ENCODE measurements at places on chromosomes 6 and 20.

GRCh38 chr20:4769328-4769727 lies 47.6 kb downstream of the PRND start:
- DNase-seq: no peak

DNA sequence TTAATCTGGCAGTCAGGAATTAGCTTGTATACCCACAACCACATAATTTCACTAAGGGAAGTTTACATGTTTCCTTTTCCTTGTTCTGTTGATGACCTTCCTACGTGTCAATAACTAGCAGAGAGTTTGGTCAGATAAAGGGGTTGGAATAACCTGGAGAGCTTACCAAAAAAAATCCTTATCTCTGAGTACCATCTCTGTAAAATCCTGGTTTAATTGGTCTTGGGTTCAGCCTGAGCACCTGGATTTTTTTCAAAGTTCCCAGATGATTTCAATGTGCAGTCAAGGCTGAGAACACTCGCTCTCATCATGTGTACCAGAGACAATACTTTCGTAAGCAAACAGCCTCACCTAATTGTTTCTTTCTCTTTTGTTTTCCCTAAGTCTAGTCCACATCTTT lies 483.8 kb upstream of the FLRT3 start:
- no peak for DNase-seq

- DNase-seq: no peak
Observed at GRCh38 chr6:163530406-163530805, 115.9 kb downstream of the QKI start.

DNA sequence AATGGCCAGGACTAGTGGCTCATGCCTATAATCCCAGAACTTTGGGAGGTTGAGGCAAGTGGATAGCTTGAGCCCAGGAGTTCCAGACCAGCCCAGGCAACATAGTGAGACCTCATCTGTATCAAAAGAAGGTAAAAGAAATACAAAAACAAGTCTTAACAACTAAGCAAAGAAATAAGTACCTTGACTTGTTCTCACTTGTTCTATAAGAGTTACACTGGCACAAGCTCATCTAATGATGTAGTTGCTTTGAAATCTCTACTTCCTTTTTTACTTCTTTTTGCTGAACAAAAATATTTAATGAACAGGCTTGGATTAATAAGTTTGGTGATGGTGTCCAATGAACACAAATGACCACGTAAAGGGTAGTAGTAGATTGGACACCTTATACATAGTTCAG lies 72.2 kb downstream of the SGK1 start:
- no peak for DNase-seq

- no peak for DNase-seq
Observed at GRCh38 chr6:4908062-4908461, 95.8 kb downstream of the RPP40 start.

GRCh38 chr6:54856129-54856528 lies 9.6 kb downstream of the FAM83B start:
- DNase-seq: no peak

DNA sequence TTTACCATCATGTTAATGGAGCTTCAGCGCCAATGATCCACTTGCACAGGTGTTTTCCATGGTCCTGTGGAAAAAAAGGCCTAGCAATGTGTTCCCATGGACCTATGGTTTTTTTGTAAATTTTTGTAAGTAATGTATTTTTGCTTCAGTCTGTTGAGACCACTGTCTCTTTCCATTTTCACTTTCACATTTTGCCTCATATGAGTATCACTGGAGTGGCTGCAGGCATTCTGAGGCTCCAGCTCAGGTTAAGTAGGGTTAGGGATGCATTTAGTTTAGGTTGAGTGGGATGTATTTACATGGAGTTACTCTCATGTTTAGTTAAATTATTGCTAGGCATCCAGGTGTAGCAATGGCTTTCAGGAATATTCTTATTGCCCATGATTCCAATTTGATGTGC lies 19.2 kb upstream of the LMBRD1 start:
- no peak for DNase-seq

GRCh38 chr6:75499640-75500039 lies 6.0 kb upstream of the FILIP1 start:
- DNase-seq: no peak

GRCh38 chr20:39767352-39767751 lies 805.2 kb downstream of the DHX35 start:
- DNase-seq: no peak

DNA sequence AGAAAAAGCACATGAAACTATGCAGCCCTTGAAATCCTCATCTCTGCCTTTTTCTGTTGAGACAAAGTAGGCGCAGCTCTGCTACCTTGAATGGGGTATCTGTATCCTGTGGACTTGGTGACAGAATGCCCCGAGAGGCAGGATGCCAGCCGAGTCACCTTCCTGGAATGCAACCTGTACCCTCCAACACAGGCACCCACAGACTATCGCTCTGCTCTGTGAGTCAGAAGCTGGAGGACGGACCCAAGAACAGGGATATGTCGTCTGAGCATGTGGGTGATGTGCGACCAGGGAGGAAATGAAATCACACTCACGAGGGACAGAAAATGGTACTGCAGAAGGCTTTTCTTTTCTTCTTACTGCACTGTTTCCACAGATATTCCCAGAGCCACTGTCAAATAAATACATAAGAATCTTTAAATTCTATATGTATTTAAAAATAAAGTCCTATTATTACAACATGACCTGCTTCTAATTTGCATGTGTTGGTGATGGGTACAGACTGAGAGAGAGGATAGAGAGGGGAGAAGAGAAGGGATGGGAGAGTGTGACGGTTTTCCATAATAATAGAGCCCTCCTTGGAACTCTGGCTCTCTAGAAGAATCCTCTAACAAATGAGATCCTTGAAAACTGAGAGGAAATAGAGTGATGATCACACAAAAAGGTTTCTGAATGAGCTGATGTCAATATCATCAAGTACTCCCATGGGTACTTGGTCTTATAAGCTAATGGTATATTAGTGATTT lies 308.1 kb downstream of the FOXC1 start:
- no peak for DNase-seq

GRCh38 chr6:63448229-63448628 lies 124.1 kb upstream of the LOC128125822 start:
- no peak for DNase-seq

- DNase-seq: no peak
Observed at GRCh38 chr6:2597991-2598390, 152.7 kb downstream of the MYLK4 start.

GRCh38 chr6:154280521-154280920 lies 76.1 kb downstream of the IPCEF1 start:
- no peak for DNase-seq

- peak; percentile 65 for DNase-seq
Observed at GRCh38 chr20:62321521-62321948, 18.7 kb downstream of the ADRM1 start.

DNA sequence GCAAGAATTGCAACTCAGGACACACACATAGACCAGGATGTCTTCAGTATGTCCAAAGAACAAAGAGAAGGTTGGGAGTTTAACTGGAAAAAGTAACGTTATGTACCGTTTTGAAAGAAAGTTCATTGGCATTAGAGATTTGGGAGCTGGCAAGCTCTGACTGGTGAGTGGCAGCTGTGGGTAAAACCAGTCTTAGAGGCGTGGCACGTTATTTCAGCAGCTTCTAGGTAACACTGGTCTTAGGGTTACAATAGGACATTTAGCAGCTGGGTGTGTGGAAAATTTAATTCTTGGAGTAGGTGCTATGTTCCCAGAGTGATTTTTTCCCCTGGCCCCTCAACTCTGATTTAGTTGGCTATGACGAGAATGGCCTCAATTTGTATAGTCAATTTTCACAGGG lies 19.2 kb downstream of the SNRPB start:
- DNase-seq: no peak

DNA sequence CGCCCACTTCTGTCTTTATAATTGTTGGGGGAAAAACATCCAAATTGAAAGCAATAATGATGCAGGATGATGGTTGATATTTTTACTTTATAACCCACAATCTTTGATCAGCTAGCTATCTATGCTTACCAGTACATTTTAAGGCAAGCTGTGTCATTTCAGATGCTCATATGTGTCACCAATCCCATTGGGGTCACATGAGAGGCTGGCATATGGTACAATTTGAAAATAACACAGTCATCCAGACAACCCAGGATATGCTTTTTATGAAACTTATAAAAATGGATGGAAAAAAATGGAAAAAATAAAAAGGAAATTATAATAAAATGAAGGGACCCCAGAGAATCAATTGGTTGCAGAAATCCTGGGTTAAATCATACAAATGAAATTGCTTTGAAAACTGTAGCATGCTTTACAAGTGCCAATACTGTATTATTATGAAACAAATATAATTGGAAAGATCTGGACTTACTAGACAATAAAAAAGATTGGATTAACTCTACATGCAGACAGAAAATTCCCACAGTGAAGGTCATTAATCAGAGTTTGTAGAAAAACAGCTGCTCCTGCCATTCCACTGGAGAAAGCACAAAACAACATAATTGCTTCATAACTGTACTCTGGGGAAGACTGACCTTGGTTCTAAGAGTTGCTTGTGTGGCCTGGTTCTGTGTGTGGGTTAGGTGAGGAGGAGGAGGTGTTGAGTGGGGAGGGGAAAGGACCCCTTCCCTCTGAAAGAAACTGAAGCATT lies 13.3 kb upstream of the PRIM2 start:
- DNase-seq: no peak

DNA sequence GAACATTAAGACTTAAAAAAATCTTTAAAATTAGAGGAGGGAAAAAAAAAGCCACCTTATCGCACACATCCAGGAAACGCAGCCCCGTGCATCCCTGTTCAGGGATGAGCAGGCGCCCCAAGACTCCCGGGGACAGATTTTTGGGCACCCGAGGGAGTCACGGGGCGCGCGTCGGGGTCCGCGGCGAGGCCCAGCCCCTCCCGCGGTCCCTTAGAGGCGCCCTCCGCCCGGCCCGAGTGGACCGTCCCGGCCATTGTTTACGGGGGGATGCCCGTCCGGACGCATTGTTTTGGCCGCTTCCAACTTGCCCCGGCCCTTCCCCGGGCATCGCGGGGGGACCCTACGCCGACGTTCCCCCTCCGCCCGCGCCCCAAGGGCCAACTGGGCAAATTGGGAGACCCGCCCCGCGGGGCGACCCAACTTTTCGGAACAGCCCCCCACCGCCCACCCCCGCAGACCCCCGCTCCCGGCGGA lies 610 bp downstream of the ZNF217 start:
- no peak for DNase-seq

- no peak for DNase-seq
Observed at GRCh38 chr20:2761885-2762284, 38.5 kb downstream of the CPXM1 start.
